Activated CD4-positive, alpha-beta T cell treated with anti-CD3 and anti-CD28 coated beads, Interleukin-2, amount 50 U/mL, for 48 hours (primary cell): ENCODE measurements at places on chromosomes 2 and 18.

- no peak for DNase-seq
These were observed 13.2 kb downstream of the POU3F3 start for GRCh38 chr2:104866883-104867812.

- DNase-seq: no peak
These were observed 122.0 kb upstream of the RNU4ATAC start for GRCh38 chr2:121408641-121409040.

- peak; percentile 56 for DNase-seq
These were observed 3.1 kb downstream of the EGR4 start for GRCh38 chr2:73290049-73290839.

- DNase-seq: no peak
These were observed 368.2 kb downstream of the IRS1 start for GRCh38 chr2:226431288-226431948.

GRCh38 chr2:177550264-177551200, 158.0 kb downstream of the AGPS start:
- DNase-seq: no peak

GRCh38 chr2:234705108-234705507, 208.2 kb upstream of the ARL4C start:
- no peak for DNase-seq

- no peak for DNase-seq
These were observed 17.7 kb downstream of the HOXD1 start for GRCh38 chr2:176206136-176206535.
